CD4-positive, CD25-positive, alpha-beta regulatory T cell (primary cell): ENCODE measurements at places on chromosomes 1 and 21.

GRCh38 chr1:155321639-155322503, 1.2 kb downstream of the RUSC1 start:
- DNase-seq: no peak

GRCh38 chr1:32894019-32894600, 7.1 kb downstream of the TMEM54 start:
- no peak for DNase-seq

DNA sequence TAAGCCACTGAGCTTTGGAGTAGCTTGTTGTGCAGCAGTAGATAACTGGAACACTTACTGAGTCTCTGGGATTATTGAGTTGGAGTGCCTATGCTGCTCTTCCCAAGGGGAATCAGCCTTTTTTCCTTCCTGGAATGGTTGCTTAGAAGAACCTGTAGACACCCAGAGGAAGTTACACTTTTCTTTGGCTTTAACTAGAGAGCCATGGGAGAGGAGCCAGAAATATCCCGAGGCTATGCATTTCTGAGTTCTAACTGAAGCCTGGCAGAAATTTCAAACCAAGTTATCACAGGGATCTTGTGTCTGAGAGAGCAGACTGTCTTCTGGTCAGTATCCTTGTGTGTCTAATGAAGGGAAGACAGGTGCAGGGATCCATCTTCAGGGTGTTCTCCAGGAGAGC, 28.3 kb downstream of the LAMC1 start:
- DNase-seq: no peak

DNA sequence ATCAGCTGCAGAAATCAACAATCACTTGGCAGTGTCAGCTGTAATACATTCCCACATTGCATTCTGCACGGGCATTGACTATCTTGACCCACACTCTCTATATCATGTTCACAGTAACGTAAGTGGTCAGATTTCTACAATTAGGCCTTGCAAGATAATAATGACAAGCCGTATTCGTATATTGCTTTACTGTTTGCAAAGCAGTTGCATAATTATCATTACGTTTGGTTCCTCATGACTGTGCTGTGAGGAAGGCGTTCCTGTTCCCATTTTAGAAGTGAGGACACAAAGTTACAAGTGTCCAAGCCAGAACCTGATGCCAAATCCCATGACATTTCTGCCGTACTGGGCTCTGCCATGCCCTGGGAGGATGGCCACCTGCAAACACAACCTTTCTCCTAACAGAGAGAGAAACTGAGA, 53.5 kb upstream of the TARBP1 start:
- DNase-seq: no peak

- DNase-seq: no peak
Observed at GRCh38 chr1:150051089-150051373, 16.5 kb upstream of the VPS45 start.

GRCh38 chr1:160773093-160773492, 22.9 kb upstream of the LY9 start:
- no peak for DNase-seq
